Spleen (tissue), 13 donors: ENCODE measurements at places on chromosomes 1 and 21. TPM values are rescaled to one million over a fixed set of nuclear protein-coding genes. Genes with fewer than 3 reads are reported as not detected.

The CYP4A22 gene
- not detected for total RNA-seq

DNA sequence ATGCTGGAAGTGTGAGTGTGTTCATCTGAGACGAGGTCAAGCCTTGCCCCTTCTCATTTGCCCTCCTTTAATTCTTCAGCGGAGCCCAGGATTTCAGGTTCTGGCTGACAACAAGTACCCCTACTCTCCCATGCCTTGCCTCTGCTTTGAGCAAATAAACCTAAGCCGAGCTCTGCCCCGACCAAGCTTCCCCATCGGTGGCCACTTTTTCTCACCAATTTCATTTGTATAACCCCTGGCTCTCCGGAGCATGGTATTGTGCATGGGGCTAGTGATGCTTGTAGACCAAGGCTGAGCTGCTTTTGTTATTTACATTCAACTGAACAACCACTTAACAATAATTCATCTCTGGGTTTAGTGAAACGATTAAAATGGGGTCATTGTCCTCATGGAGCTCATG, 100.2 kb upstream of the RAB3GAP2 start:
- no peak overlapping the region for H3K4me3 ChIP-seq
- DNase-seq, result no peak
- no peak overlapping the region for H3K27ac ChIP-seq
- no peaks in the 10 kb centered on the region for H3K36me3 ChIP-seq
- H3K4me1 ChIP-seq, result no peaks in the 10 kb centered on the region

DNA sequence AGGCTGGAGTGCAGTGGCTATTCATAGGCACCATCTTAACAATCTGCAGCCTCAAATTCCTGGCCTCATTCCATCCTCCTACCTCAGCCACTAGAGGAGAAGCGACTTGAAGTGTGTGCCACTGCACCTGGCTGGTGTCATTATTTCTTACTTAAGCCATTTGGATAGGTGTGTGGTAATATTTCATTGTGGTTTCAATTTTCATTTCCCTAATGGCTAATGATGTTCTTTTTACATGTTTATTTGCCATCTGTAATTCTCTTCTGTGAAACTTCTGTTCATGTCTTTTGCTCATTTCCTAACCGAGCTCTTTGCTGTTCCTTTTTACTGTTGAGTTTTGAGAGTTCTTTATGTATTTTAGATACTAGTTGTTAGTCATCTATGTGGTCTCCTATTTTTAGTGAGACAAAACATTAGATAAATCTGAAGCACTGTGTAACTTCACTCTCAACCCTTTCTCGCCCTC, 66.8 kb downstream of the SLC27A3 start:
- H3K27me3 ChIP-seq, result no peaks in the 10 kb centered on the region
- no peak for DNase-seq
- H3K27ac ChIP-seq, result no peak overlapping the region
- H3K36me3 ChIP-seq, result no peaks in the 10 kb centered on the region
- peaks cover 40% of the 10 kb centered on the region for H3K4me1 ChIP-seq
- H3K4me3 ChIP-seq, result no peak overlapping the region

- H3K4me3 ChIP-seq, result no peak overlapping the region
- DNase-seq, result no peak
- H3K4me1 ChIP-seq, result no peaks in the 10 kb centered on the region
- no peak overlapping the region for H3K27ac ChIP-seq
- no peaks in the 10 kb centered on the region for H3K36me3 ChIP-seq
These were observed 1.4 kb upstream of the TBX19 start for GRCh38 chr1:168279253-168279652.

GRCh38 chr1:193916452-193916851, 730.0 kb upstream of the B3GALT2 start:
- H3K36me3 ChIP-seq, result no peaks in the 10 kb centered on the region
- H3K27me3 ChIP-seq, result no peaks in the 10 kb centered on the region
- H3K4me1 ChIP-seq, result no peaks in the 10 kb centered on the region
- H3K4me3 ChIP-seq, result no peak overlapping the region
